Endodermal cell (in vitro differentiated cells): ENCODE measurements at places on chromosomes 11 and 22. TPM values are rescaled to one million over a fixed set of nuclear protein-coding genes. Genes with fewer than 3 reads are reported as not detected.

The APOL6 gene
- total RNA-seq, result 0.05 TPM in 1 of 2 replicates, not detected in the other

DNA sequence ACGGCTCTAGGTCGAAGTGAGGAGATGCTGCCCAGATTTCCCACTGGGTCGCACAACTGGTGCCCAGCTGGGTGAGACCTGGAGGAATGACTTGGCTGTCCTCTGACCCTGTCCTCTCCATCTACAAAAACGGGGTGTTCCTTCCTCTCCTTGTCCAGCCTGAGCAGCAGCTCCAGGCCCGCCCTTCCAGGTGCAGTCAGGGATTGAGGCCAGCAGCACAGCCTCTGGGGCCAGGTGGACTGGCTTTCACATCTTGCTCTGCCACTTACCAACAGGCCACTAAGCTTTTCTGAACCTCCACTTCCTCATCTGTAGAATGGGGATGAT, 91.7 kb upstream of the LMO1 start:
- H3K36me3 ChIP-seq, result no peaks in the 10 kb centered on the region
- no peak overlapping the region for H3K4me3 ChIP-seq
- DNase-seq, result no peak
- no peaks in the 10 kb centered on the region for H3K4me1 ChIP-seq
- H3K27ac ChIP-seq, result no peak overlapping the region
- H3K27me3 ChIP-seq, result no peaks in the 10 kb centered on the region

GRCh38 chr22:32827049-32827602, 25.6 kb downstream of the TIMP3 start:
- no peaks in the 10 kb centered on the region for H3K27me3 ChIP-seq
- no peak for DNase-seq
- H3K4me3 ChIP-seq, result no peak overlapping the region
- H3K27ac ChIP-seq, result no peak overlapping the region

The VPREB3 gene
- not detected in 2 replicates for total RNA-seq

GRCh38 chr11:59193587-59194130, 19.1 kb downstream of the MPEG1 start:
- no peak overlapping the region for H3K27ac ChIP-seq
- DNase-seq, result no peak
- no peaks in the 10 kb centered on the region for H3K4me1 ChIP-seq
- H3K36me3 ChIP-seq, result peaks cover 87% of the 10 kb centered on the region
- no peaks in the 10 kb centered on the region for H3K27me3 ChIP-seq
- no peak overlapping the region for H3K4me3 ChIP-seq

DNA sequence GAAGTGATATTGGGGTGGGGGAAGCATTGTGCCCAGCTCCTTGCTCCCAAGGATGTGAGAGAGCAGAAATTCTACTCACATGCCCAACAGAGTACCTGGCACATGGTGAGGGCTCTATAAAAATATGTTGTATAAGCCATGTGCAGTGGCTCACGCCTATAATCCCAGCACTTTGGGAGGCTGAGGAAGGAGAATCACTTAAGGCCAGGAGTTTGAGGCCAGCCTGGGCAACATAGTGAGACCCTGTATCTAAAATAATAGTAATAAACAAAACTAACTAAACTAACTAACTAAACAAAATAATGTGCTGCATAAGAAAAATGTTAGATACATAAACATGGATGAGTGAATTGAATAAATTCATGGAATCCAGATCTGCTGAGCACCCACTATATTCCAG, 33.2 kb upstream of the LRRC32 start:
- no peak overlapping the region for H3K4me3 ChIP-seq
- no peak for DNase-seq
- H3K4me1 ChIP-seq, result peaks cover 3% of the 10 kb centered on the region

The P2RX6 gene
- total RNA-seq, result 0.47 and 0.73 TPM in 2 replicates

- H3K4me1 ChIP-seq, result peaks cover 16% of the 10 kb centered on the region
- H3K36me3 ChIP-seq, result no peaks in the 10 kb centered on the region
- peak; percentile 63 for DNase-seq
- no peaks in the 10 kb centered on the region for H3K27me3 ChIP-seq
Measured at GRCh38 chr11:110355011-110355744, 58.8 kb upstream of the RDX start.

The INS gene
- not detected in 2 replicates for total RNA-seq

The DPP3 gene
- 84.8 and 91.6 TPM in 2 replicates for total RNA-seq

GRCh38 chr22:20433686-20434241, 3.9 kb downstream of the SCARF2 start:
- H3K27ac ChIP-seq, result no peak overlapping the region
- no peak for DNase-seq
- H3K4me3 ChIP-seq, result no peak overlapping the region
- H3K27me3 ChIP-seq, result peaks cover 69% of the 10 kb centered on the region
- peaks cover 15% of the 10 kb centered on the region for H3K36me3 ChIP-seq

GRCh38 chr22:49281467-49282340, 546.0 kb downstream of the BRD1 start:
- no peak overlapping the region for H3K27ac ChIP-seq
- no peak overlapping the region for H3K4me3 ChIP-seq
- H3K27me3 ChIP-seq, result no peaks in the 10 kb centered on the region

- H3K36me3 ChIP-seq, result no peaks in the 10 kb centered on the region
- peaks cover 32% of the 10 kb centered on the region for H3K27me3 ChIP-seq
- no peak overlapping the region for H3K4me3 ChIP-seq
- H3K4me1 ChIP-seq, result no peaks in the 10 kb centered on the region
- H3K27ac ChIP-seq, result no peak overlapping the region
- no peak for DNase-seq
Measured at GRCh38 chr11:2931771-2932738, 2.8 kb upstream of the PHLDA2 start.

- no peak overlapping the region for H3K4me3 ChIP-seq
- no peaks in the 10 kb centered on the region for H3K4me1 ChIP-seq
- H3K27ac ChIP-seq, result no peak overlapping the region
- peaks cover 13% of the 10 kb centered on the region for H3K27me3 ChIP-seq
- no peaks in the 10 kb centered on the region for H3K36me3 ChIP-seq
Measured at GRCh38 chr11:45833761-45834160, 13.5 kb upstream of the CRY2 start.

GRCh38 chr11:87076260-87076783, 38.6 kb downstream of the TMEM135 start:
- H3K27me3 ChIP-seq, result no peaks in the 10 kb centered on the region
- no peak for DNase-seq
- H3K4me1 ChIP-seq, result no peaks in the 10 kb centered on the region
- no peak overlapping the region for H3K27ac ChIP-seq
- peaks cover 64% of the 10 kb centered on the region for H3K36me3 ChIP-seq

DNA sequence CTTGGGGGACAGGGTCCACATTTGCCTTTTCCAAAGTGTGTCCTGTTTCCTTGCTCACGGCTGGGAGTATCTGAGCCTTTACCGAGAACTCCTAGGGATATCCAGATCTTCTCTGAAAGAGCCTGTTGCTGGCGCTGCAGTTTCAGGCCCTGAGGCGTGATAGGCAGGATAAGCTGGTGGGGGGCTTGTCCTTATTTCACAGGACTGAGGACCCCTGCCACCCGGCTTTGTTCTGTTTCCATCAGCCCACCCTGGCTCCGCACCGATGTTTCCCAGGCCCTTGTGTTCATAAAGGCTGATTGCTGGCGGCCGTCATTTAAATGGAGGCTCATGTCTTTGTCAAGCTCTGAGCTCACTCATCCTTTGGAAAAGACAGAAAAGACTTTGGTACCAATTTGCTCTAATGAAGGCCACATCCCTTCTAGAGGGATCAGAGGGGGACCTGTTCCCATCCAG, 9.4 kb upstream of the NPTXR start:
- H3K27ac ChIP-seq, result peak overlapping the region; percentile 30
- H3K4me1 ChIP-seq, result no peaks in the 10 kb centered on the region
- H3K36me3 ChIP-seq, result no peaks in the 10 kb centered on the region
- DNase-seq, result no peak

- no peaks in the 10 kb centered on the region for H3K27me3 ChIP-seq
- no peak for DNase-seq
- H3K27ac ChIP-seq, result no peak overlapping the region
Measured at GRCh38 chr22:25655371-25655935, 86.5 kb upstream of the MYO18B start.

The TRIM6 gene
- 17.4 and 19.0 TPM in 2 replicates for total RNA-seq

- H3K27me3 ChIP-seq, result no peaks in the 10 kb centered on the region
- H3K27ac ChIP-seq, result no peak overlapping the region
- no peaks in the 10 kb centered on the region for H3K36me3 ChIP-seq
- peaks cover 3% of the 10 kb centered on the region for H3K4me1 ChIP-seq
- peak; percentile 96 for DNase-seq
- H3K4me3 ChIP-seq, result peak overlapping the region; percentile 72
Measured at GRCh38 chr11:406796-407650, 7.8 kb downstream of the SIGIRR start.

The MYRF gene
- total RNA-seq, result 21.5 and 30.3 TPM in 2 replicates

GRCh38 chr11:24734742-24735237, 237.9 kb downstream of the LUZP2 start:
- no peak overlapping the region for H3K27ac ChIP-seq
- H3K4me1 ChIP-seq, result no peaks in the 10 kb centered on the region
- H3K4me3 ChIP-seq, result no peak overlapping the region
- no peaks in the 10 kb centered on the region for H3K36me3 ChIP-seq
- DNase-seq, result no peak
- no peaks in the 10 kb centered on the region for H3K27me3 ChIP-seq

The THOC5 gene
- 85.7 and 89.7 TPM in 2 replicates for total RNA-seq

DNA sequence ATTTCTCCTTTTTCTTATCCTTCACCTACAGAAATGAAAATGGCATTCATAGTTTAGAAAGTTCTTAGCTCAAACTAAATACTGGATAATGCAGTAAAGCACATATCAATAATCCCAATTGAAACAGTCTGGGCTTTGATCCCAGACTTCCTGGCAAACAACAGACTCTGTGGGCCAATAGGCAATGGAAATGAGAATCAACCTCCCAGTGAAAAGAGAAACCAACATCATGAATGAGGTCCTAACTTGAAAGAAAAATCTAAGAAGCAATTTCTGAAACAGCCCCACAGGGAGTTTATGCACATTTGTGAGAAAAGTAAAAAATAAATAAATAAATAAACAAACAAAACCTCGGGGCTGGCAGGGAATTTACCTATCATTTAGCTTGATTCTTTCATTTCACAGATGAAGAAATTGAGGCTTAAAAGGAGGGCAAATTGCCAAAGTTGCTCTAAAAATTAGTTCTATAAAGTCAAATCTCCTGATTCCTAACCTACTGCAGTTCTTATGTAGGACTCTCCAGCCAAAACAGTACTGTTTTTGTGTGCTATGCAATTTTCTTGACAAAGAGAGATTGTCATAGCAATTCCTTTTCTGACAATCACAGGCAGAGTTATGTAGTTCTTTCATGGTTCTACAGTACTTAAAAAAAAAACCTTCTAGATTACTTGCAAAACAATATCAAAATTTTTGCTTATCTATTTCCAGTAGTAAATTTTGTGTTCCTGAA, 265.8 kb downstream of the GRM5 start:
- H3K36me3 ChIP-seq, result no peaks in the 10 kb centered on the region
- no peaks in the 10 kb centered on the region for H3K27me3 ChIP-seq
- DNase-seq, result no peak
- no peaks in the 10 kb centered on the region for H3K4me1 ChIP-seq
- H3K27ac ChIP-seq, result no peak overlapping the region

The VSIG10L2 gene
- total RNA-seq, result not detected in 2 replicates

The MUC2 gene
- total RNA-seq, result not detected in 2 replicates

The ANGPTL5 gene
- total RNA-seq, result not detected in 3 replicates

- H3K27me3 ChIP-seq, result no peaks in the 10 kb centered on the region
- DNase-seq, result no peak
- H3K36me3 ChIP-seq, result no peaks in the 10 kb centered on the region
Measured at GRCh38 chr11:72336163-72336562, 92.2 kb upstream of the PHOX2A start.

The P2RY2 gene
- total RNA-seq, result 0.54 to 0.60 TPM (median 0.59 TPM) in 3 replicates

DNA sequence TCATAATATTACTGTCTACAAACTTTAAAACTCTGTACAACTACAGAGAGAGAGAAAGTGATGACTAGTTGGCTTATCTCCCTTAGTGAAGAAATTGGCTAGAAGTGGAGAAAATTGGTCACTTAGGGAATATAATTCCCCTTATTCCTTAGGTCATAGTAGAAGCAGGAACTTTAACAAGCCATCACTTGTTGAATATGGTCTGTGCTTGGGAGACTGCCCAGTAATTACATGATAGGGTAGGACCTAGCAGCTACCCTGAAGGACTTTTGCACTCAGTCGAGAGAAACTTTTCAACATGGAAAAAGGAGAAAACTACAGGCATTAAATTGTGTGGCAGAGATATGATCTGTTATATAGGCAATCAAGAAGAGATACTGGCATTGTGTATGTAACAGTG, 576.5 kb upstream of the CCDC90B start:
- no peak for DNase-seq
- H3K27me3 ChIP-seq, result no peaks in the 10 kb centered on the region
- no peaks in the 10 kb centered on the region for H3K36me3 ChIP-seq
- no peaks in the 10 kb centered on the region for H3K4me1 ChIP-seq
- no peak overlapping the region for H3K4me3 ChIP-seq

GRCh38 chr11:57274904-57275498, 38.0 kb upstream of the APLNR start:
- no peaks in the 10 kb centered on the region for H3K36me3 ChIP-seq
- H3K27ac ChIP-seq, result no peak overlapping the region
- no peak overlapping the region for H3K4me3 ChIP-seq
- peaks cover 12% of the 10 kb centered on the region for H3K27me3 ChIP-seq
- DNase-seq, result no peak

The KCNJ4 gene
- 0.36 and 0.37 TPM in 2 replicates for total RNA-seq

- H3K36me3 ChIP-seq, result no peaks in the 10 kb centered on the region
- no peak for DNase-seq
- no peaks in the 10 kb centered on the region for H3K4me1 ChIP-seq
- H3K27me3 ChIP-seq, result no peaks in the 10 kb centered on the region
- H3K27ac ChIP-seq, result no peak overlapping the region
- no peak overlapping the region for H3K4me3 ChIP-seq
Measured at GRCh38 chr11:5547982-5548381, 358 bp downstream of the OR52H1 start.

- DNase-seq, result no peak
- H3K27me3 ChIP-seq, result no peaks in the 10 kb centered on the region
- no peak overlapping the region for H3K4me3 ChIP-seq
- H3K4me1 ChIP-seq, result peaks cover 5% of the 10 kb centered on the region
- no peaks in the 10 kb centered on the region for H3K36me3 ChIP-seq
Measured at GRCh38 chr11:118677977-118678376, 1.5 kb downstream of the TREH start.

DNA sequence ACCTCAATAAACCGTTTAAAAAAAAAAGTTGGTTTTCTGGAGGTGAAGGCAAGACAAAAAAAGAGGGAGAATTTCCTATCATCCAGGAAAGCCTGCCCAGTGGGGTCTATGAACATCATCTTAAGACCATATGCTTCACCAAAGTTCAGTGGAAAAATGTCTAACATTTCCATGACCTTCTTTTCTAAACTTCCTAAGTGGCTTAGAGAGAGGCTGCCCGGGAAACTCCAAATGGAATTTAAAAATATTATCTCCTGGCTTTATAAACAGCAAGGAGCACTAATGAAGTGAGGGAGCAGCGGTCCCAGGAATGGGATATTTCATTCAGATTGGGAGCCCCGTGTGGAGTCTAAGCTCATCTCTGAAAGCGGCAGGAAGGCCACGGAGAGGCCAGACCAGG, 46.9 kb downstream of the ETS1 start:
- DNase-seq, result no peak
- H3K36me3 ChIP-seq, result no peaks in the 10 kb centered on the region
- no peak overlapping the region for H3K27ac ChIP-seq
- peaks cover 13% of the 10 kb centered on the region for H3K27me3 ChIP-seq

- H3K4me3 ChIP-seq, result no peak overlapping the region
- no peak overlapping the region for H3K27ac ChIP-seq
- DNase-seq, result no peak
- H3K4me1 ChIP-seq, result no peaks in the 10 kb centered on the region
- no peaks in the 10 kb centered on the region for H3K36me3 ChIP-seq
Measured at GRCh38 chr11:74783241-74783871, 34.7 kb downstream of the RNF169 start.

- no peaks in the 10 kb centered on the region for H3K36me3 ChIP-seq
- H3K4me1 ChIP-seq, result no peaks in the 10 kb centered on the region
- no peak overlapping the region for H3K27ac ChIP-seq
- H3K27me3 ChIP-seq, result peaks cover 14% of the 10 kb centered on the region
Measured at GRCh38 chr11:2889362-2890273, 4.0 kb upstream of the CDKN1C start.
